Kidney epithelial cell (primary cell): ENCODE measurements at places on chromosomes 1 and 21. TPM values are rescaled to one million over a fixed set of nuclear protein-coding genes. Genes with fewer than 3 reads are reported as not detected.

DNA sequence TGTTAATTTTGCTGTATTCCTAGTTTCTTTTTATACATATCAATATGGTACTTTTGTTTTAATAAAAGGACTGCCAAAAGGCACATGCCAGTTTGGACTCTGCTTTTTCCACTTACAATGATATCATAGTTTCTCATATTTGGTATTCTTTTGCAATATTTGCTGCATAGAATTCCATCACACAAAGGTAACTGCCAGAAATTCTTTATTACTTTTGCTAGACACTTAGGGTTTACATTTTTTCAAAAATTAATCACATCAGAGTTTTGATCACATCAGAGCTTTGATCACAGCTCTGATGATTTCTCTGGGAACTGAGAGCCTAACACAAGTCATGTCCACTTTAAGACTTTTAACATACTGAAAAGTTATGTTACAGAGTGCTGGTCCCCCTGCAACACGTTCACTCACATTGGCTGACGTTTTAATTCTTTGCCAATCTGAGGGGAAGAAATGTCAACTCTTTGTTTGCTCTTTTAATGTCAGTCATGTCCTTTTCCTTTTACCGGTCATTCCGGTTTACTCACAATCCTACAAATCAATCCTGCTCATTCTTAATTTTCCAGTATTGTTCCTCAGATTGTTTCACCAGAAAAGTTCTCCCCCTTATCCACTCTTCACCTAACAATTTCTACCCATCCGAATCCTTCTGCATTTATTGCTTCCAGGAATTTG, 1.1 kb upstream of the CD46 start:
- DNase-seq: no peak

- DNase-seq: no peak
These were observed 140.6 kb upstream of the SAMSN1 start for GRCh38 chr21:14686466-14687267.

DNA sequence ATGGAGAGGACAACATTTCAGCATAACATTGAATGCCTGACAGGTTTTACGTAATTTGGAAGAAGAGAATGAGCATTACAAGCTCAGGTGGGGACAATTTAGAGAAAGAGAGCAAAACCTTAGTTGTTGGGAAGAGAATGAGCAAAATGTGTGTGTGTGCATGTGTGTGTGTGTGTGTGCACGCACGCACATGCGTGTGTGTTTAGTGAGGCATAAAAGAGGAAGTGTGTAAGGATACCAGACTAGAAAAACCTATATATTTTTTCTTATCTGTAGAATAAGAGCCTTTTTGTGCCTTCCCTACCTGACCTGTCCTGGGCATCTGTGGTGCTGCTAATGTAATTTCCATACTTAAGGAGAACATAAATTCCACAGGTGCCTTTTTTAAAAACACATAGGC, 99.0 kb upstream of the PLXNA2 start:
- no peak for DNase-seq

REN gene
- 5.2 and 9.1 TPM in 2 replicates for total RNA-seq

DNA sequence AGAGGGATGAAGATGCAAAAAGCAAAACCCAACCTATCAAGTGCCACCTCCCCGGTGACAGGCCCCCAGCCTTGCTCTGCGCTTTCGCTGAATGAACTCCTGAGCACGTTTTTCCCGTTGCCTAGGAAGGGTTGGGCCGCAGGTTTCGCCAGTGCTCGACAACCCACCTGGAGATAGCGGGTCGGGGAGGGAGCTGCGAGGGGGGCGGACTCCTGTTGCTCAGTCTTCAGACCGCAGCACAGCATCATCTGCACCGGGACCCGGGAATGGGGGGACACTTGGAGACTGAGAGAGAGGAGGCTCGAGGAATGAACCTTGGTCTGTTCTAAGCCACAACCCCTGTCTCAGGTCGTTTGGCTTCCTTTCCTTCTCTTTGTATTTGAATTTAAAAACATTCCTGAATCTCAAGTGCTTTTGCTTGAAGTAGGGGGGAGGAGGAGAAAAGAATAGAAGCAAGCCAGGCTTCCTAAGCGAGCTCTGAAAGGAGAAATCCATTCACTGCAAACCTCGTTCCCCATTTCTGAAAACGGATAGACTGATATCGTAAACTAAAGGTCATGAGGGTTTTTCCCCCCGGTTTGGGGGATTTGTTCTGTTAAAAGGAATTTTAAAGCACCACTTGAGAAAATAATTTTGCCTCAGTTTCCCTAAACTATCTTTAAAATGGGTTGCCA, 1.2 kb downstream of the AK5 start:
- DNase-seq: no peak
